ENCODE measurements at places on chromosomes 16 and 17. TPM values are rescaled to one million over a fixed set of nuclear protein-coding genes. Genes with fewer than 3 reads are reported as not detected.

RHBDL3 gene
- 3.4 TPM for total RNA-seq

DNA sequence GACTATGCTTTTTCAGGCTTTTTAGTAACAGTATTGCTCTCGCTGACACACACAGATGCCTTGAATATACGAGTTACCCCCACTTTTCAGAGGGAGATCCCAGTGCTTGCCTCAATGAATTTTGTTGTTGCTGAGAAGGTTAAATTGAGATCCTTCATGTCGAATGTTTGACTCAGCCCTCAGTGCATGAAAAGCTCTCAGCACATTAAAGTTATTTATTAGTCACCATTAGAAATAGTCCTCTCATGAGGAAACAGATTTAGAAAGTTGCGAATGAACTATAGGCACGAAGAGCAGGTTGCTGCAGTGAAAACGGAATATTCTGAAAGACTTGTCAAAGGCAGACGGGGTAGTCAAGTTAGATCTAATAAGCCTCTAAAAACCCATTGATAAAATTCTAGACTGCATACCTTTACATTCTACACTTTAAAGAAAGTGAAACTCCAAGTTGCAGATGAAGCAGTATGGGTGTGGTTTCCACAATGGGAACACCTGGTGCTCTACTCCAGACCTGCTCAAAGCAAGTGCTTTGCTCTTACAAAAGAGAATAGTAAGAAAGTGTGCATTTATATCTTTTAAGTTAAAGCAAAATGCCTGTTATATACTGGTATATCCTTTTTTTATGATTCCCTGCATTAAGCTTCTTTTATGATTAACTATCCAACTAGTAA is 238.1 kb downstream of the MAF start:
- DNase-seq = no peak

DNA sequence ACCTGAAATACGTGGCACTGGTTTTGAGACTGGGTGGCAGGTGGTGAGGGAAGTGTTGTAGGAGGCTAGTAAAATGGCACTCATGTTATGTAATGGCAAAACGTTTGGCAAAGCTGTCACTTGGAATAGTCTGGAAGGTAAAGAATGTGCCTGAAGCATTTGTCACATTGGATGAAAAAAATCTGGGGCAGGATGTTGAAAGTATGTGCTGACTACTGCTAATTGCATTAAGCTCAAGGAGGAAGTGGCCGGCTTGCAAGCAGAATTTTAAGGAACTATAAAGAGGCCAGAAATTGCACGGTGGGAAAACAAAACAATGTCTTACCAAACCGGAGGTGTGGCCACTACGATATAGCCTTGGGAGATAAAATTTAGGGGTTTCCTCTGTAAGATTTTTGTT is 26.6 kb upstream of the NLRP1 start:
- no peak for DNase-seq

- no peak for DNase-seq
These were observed 2.9 kb upstream of the MAP1LC3B start for GRCh38 chr16:87389245-87389644.

DNA sequence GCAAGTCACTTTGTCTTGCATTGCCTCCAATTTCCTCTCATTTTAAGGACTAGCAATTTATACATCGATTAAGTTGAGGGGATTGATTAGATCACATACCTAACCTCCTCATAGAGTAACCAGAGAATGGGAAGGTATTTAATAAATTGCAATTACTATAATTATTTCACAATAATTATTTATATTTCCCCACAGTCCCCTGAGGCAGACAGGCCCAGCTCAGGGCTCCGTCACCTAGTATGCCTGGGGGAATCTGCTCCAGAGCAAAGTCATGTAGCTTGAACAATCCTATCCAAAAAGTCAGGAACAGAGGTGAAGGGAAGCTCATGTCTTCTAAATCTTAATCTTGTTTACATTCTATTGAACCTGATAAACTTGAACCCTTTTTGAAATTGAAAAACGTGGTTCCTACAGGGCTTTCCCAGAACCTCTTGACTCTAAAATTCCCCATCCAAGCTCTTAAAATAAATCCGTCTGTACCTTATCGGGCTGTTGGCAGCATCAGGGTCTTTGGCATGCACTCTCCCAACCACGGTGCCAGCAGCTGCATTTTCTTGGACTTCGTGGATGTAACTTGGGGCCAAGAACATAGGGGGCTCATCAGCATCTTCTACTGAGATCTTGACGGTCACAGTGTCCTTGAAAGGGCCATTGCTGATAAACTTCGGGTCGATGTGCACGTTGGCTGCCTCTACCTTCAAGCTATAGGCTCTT is 140.1 kb downstream of the CDH11 start:
- DNase-seq = no peak

- no peak for DNase-seq
These were observed 203.8 kb upstream of the HSBP1 start for GRCh38 chr16:83603723-83604570.

Measured in Right ventricle myocardium inferior (tissue), 1 donor.